A549 treated with GW870086 at 1 μM for 4 hours (cell line): ENCODE measurements at places on chromosomes 2 and 18. TPM values are rescaled to one million over a fixed set of nuclear protein-coding genes. Genes with fewer than 3 reads are reported as not detected.

Gene ALLC
- total RNA-seq: 0.08 TPM in 1 of 5 replicates, not detected in the others

Gene ANTXR1
- total RNA-seq: 99.8 to 143 TPM (median 140 TPM) in 5 replicates

Gene LYG2
- not detected in 5 replicates for total RNA-seq

Gene SULT1C4
- not detected in 5 replicates for total RNA-seq

Gene ST8SIA5
- 0.02 TPM in 1 of 5 replicates, not detected in the others for total RNA-seq

Gene TCF7L1
- total RNA-seq: 7.7 to 9.9 TPM (median 8.5 TPM) in 5 replicates

Gene STPG4
- total RNA-seq: not detected in 5 replicates

Gene FOXI3
- total RNA-seq: 0.06 TPM in 1 of 5 replicates, not detected in the others

Gene IL18R1
- 0.69 to 1.3 TPM (median 0.79 TPM) in 5 replicates for total RNA-seq

Gene DLX1
- total RNA-seq: 2.0 to 3.4 TPM (median 3.1 TPM) in 5 replicates

Gene GALNT3
- 0.13 TPM in 1 of 5 replicates, not detected in the others for total RNA-seq

Gene KCNK3
- 0.46 to 1.2 TPM (median 0.68 TPM) in 5 replicates for total RNA-seq

Gene CFAP210
- 0.13 to 0.81 TPM (median 0.42 TPM) in 5 replicates for total RNA-seq

Gene CNRIP1
- total RNA-seq: 1.7 to 2.2 TPM (median 1.9 TPM) in 5 replicates

Gene KIAA2012
- total RNA-seq: not detected in 5 replicates

Gene CYTIP
- total RNA-seq: not detected in 5 replicates

Gene EGR4
- total RNA-seq: 0.09 to 0.42 TPM (median 0.24 TPM) in 4 of 5 replicates, not detected in the other

Gene ZNF521
- not detected in 5 replicates for total RNA-seq

Gene GFPT1
- total RNA-seq: 16.4 to 27.4 TPM (median 23.2 TPM) in 5 replicates

Gene EVX2
- total RNA-seq: not detected in 5 replicates

Gene ALPP
- 4.4 to 5.3 TPM (median 4.8 TPM) in 5 replicates for total RNA-seq

Gene INO80D
- 1.3 to 2.1 TPM (median 2.0 TPM) in 5 replicates for total RNA-seq

Gene MYL1
- not detected in 5 replicates for total RNA-seq

Gene EFR3B
- total RNA-seq: 11.3 to 13.7 TPM (median 12.3 TPM) in 5 replicates

Gene NAT8
- total RNA-seq: not detected in 5 replicates
